Effector memory CD4-positive, alpha-beta T cell (primary cell): ENCODE measurements at places on chromosomes 3 and 15.

- peaks cover 5% of the 10 kb centered on the region for H3K36me3 ChIP-seq
- no peak for DNase-seq
- no peak overlapping the region for H3K4me3 ChIP-seq
- H3K27me3 ChIP-seq, result no peaks in the 10 kb centered on the region
- H3K27ac ChIP-seq, result no peak overlapping the region
- H3K4me1 ChIP-seq, result no peaks in the 10 kb centered on the region
Measured at GRCh38 chr3:16415911-16416476, 97.5 kb downstream of the RFTN1 start.

GRCh38 chr3:28151207-28151550 is 90.2 kb upstream of the CMC1 start:
- no peak for DNase-seq
- H3K4me3 ChIP-seq, result no peak overlapping the region
- H3K36me3 ChIP-seq, result no peaks in the 10 kb centered on the region
- no peak overlapping the region for H3K27ac ChIP-seq
- no peaks in the 10 kb centered on the region for H3K4me1 ChIP-seq

- H3K4me3 ChIP-seq, result no peak overlapping the region
- no peak overlapping the region for H3K27ac ChIP-seq
- H3K36me3 ChIP-seq, result no peaks in the 10 kb centered on the region
- no peaks in the 10 kb centered on the region for H3K4me1 ChIP-seq
Measured at GRCh38 chr15:57495554-57496165, 96.0 kb upstream of the MYZAP start.

- H3K4me1 ChIP-seq, result no peaks in the 10 kb centered on the region
- H3K36me3 ChIP-seq, result no peaks in the 10 kb centered on the region
- DNase-seq, result no peak
- H3K27me3 ChIP-seq, result no peaks in the 10 kb centered on the region
Measured at GRCh38 chr3:131807822-131808221, 227.0 kb downstream of the CPNE4 start.

GRCh38 chr15:64017082-64017588 is 29.1 kb downstream of the DAPK2 start:
- H3K36me3 ChIP-seq, result no peaks in the 10 kb centered on the region
- no peak overlapping the region for H3K4me3 ChIP-seq
- H3K4me1 ChIP-seq, result no peaks in the 10 kb centered on the region
- H3K27me3 ChIP-seq, result no peaks in the 10 kb centered on the region
- no peak for DNase-seq

- H3K4me3 ChIP-seq, result no peak overlapping the region
- H3K4me1 ChIP-seq, result no peaks in the 10 kb centered on the region
- H3K27me3 ChIP-seq, result no peaks in the 10 kb centered on the region
- no peak for DNase-seq
- no peak overlapping the region for H3K27ac ChIP-seq
Measured at GRCh38 chr3:20668411-20668810, 482.4 kb upstream of the SGO1 start.

GRCh38 chr15:83843471-83843871 is 189.5 kb downstream of the ADAMTSL3 start:
- no peaks in the 10 kb centered on the region for H3K4me1 ChIP-seq
- no peaks in the 10 kb centered on the region for H3K36me3 ChIP-seq
- H3K27ac ChIP-seq, result no peak overlapping the region
- no peak overlapping the region for H3K4me3 ChIP-seq
- DNase-seq, result no peak

DNA sequence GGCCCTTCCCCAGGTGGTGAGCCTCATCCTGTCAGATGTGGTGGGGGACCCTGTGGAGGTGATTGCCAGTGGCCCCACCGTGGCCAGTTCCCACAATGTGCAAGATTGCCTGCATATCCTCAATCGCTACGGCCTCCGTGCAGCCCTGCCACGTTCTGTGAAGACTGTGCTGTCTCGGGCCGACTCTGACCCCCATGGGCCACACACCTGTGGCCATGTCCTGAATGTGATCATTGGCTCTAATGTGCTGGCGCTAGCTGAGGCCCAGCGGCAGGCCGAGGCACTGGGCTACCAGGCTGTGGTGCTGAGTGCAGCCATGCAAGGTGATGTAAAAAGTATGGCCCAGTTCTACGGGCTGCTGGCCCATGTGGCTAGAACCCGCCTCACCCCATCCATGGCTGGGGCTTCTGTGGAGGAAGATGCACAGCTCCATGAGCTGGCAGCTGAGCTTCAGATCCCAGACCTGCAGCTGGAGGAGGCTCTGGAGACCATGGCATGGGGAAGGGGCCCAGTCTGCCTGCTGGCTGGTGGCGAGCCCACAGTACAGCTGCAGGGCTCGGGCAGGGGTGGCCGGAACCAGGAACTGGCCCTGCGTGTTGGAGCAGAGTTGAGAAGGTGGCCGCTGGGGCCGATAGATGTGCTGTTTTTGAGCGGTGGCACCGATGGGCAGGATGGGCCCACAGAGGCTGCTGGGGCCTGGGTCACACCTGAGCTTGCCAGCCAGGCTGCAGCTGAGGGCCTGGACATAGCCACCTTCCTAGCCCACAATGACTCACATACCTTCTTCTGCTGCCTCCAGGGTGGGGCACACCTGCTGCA is 4.8 kb downstream of the GLYCTK start:
- H3K27me3 ChIP-seq, result no peaks in the 10 kb centered on the region
- H3K4me3 ChIP-seq, result no peak overlapping the region
- H3K36me3 ChIP-seq, result peaks cover 37% of the 10 kb centered on the region

GRCh38 chr15:82124331-82125263 is 78.8 kb upstream of the MEX3B start:
- DNase-seq, result no peak
- no peaks in the 10 kb centered on the region for H3K27me3 ChIP-seq
- H3K4me3 ChIP-seq, result no peak overlapping the region
- peaks cover 6% of the 10 kb centered on the region for H3K36me3 ChIP-seq
- H3K27ac ChIP-seq, result no peak overlapping the region
- no peaks in the 10 kb centered on the region for H3K4me1 ChIP-seq

DNA sequence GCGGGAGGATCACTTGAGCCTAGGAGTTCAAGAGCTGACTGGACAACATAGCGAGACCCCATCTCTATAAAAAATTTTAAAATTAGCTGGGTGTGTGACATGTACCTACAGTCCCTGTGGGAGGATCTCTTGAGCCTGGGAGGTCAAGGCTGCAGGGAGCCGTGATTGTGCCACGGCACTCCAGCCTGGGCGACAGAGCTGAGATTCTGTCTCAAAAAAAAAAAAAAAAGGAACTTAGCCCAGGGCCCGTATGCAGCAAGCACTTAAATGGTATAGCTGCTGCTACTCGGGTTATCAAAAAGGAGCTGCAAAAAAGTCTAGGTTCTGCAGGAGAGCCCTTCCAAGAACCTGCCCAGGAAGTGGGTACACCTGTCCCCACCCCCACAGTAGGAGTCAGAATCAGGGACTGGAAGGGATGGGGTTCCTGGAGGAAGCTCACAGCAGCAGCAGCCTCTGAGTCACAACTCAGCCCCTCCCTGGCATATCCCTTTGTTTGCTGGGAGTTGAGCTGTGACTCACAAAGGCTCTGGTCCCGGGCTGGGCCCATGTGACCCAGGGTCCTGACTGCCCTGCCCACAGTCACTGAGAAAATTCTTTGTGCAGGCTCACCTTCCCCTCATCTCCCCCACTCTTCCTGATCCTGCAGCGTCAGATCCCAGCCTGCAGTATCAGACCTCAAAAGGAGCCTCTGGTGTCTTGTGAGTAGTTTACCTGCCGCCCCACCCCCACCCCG is at the start of gene SPATA12:
Gene SPATA12, plus strand, starts transcription at position 576 of the 733 bp plus-strand sequence. CDS start 13,031 bp downstream, outside the sequence.
- no peaks in the 10 kb centered on the region for H3K4me1 ChIP-seq
- no peak for DNase-seq
- H3K4me3 ChIP-seq, result no peak within 1 kb of the TSS
- H3K27ac ChIP-seq, result no peak within 1 kb of the TSS
- no peaks in the 10 kb centered on the region for H3K27me3 ChIP-seq

GRCh38 chr15:49115062-49115461 is 40.3 kb downstream of the COPS2 start:
- H3K27me3 ChIP-seq, result no peaks in the 10 kb centered on the region
- H3K36me3 ChIP-seq, result peaks cover 21% of the 10 kb centered on the region
- H3K27ac ChIP-seq, result no peak overlapping the region
- no peak overlapping the region for H3K4me3 ChIP-seq

DNA sequence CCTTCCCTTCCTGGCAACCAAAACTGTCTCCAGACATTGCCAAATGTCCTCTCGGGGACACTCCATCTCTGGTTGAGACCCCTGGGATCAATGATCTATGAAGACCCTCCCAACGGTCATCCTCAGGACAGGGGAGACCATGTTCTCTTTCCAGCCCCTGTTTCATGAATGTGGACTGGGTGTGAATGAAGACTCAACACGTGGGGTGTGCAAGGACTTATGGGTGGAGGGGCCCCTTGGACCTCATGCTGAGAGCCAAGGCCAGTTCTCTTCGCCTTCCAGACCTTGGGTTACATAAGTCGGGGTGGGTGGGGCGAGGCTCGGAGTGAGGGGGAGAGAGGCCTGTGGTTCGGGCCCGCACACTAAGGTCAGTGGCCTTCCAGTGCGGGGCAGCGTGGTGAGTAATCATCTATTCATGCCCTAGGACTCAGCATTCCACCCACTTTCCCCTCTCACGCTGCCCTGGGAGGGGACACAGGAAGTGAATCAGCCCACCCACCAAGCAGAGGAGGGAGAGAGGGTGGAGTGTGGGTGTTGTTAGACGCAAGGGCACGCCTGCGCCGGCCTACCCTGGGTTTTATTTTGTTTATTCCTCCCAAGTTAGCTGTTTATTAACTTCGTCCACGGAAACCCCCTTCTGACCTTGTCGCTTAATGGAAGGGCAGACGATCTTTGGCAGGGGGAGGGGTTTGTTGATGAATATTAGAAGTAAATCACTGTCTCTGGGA is 6.7 kb downstream of the PAQR5 start:
- H3K4me3 ChIP-seq, result no peak overlapping the region
- no peak overlapping the region for H3K27ac ChIP-seq
- no peaks in the 10 kb centered on the region for H3K36me3 ChIP-seq
- H3K27me3 ChIP-seq, result no peaks in the 10 kb centered on the region

DNA sequence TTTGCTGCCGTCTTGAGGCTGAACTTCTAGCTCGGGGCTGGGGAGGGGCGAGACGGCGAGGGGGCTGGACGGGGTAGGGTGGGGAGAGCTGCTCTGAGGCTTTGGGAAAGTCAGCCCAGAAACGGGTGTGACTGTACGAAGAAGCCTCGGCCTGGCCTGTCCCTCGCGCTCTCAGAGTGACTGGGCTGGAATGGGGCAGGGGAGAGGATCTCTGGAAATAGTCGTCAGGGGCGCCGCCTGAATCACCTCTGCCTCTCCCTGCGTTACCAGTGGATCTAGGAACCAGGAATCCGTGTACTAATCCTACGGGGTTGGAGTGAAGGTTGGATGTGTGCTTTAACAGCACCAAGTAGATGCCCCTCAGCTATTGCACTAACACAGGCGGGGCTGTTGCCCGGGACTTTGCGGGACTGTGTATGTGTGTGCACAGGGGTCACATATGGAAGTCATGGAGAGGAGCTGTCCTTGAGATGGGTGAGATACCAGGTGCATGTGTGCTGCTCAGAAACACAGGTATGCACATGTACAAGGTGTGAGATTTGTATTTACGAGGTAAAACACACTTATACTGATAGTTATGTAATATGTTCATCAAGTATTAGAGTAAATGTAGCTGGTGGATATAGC is 591 bp downstream of the FOXL2NB start:
- peaks cover 64% of the 10 kb centered on the region for H3K27me3 ChIP-seq
- no peak overlapping the region for H3K4me3 ChIP-seq
- DNase-seq, result no peak
- H3K27ac ChIP-seq, result no peak overlapping the region
- no peaks in the 10 kb centered on the region for H3K36me3 ChIP-seq

DNA sequence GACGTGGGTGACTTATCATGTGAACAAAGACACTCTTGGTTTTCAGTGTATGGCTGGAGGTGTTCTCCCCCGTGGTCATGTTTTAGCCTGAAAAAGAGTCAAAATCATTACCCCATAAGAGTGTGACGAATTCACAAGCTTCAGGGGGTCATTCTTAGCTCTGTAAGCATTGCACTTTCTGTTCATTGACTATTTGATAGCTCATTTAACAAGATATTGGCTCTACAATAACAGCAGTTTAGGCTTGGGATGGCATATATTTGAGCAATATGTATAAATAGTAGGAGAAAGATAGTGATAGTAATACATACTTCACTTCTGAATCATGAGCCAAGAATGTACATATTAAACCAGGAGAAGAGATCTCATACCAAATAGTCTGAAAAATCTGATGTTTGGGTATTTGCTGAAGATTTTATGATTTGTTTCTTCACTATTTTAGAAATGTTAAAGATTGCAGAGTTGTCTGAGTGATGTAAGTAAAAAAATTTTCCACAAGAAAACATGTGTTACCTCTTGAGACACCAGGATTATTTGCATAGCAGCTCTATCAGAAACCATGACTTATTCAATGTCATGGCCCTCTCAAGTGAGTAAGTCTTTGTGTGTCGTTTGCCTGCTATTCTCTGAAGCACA is 996.0 kb downstream of the OTOL1 start:
- H3K36me3 ChIP-seq, result no peaks in the 10 kb centered on the region
- H3K4me3 ChIP-seq, result no peak overlapping the region
- no peaks in the 10 kb centered on the region for H3K27me3 ChIP-seq
- H3K27ac ChIP-seq, result no peak overlapping the region
- DNase-seq, result no peak
